Erythroblast (primary cell): ENCODE measurements at places on chromosomes 6 and 20.

DNA sequence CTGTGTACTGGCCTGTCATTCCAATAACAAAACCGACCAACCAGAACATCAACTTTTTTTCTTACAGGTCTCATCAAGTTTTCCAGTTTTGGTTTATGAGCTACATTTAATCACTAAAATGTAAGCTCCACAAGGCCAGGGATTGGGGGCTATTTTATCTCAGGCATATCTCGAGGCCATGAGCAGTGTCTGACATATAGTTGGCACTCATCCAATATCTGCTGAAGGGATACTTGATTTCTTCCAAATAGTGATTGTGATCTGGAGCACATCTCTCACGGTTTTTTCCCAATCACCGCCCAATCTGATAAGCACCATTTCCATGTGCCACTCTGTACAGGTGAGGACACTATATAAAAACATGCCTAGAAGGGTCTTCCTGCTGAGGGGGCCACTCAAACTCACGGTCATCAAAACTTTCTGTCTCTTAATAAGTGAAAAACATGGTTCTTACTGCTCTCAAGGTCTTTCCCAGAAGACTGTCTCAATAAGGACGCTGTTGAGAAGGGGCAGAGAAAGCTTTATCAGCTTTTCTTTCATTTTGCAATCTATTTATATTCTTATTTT is 65.5 kb downstream of the MAN1A1 start:
- DNase-seq: peak; percentile 24

DNA sequence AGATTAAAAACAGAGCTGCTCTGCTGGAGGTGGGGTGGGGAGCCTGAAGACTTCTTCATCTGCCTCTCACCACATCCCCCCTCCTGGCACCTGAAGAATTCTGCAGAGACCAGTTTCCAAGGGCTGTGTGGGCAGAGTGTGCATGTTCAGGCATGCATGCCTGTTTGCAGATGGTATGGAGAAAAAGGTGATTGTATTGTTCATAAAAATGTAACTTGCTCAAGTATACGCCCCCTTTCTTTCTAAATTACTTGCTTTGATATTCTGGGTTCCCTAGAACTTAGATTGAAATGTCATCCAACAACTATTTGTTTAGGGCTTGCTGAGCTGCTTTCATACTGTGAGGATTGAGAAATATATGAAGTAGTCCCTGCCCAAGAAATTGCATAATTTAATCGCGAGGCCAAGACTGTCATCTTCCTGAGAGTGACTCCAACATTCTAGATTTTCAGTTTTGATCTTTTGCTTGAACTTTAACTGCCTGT is 83.6 kb downstream of the LCA5 start:
- DNase-seq: no peak

DNA sequence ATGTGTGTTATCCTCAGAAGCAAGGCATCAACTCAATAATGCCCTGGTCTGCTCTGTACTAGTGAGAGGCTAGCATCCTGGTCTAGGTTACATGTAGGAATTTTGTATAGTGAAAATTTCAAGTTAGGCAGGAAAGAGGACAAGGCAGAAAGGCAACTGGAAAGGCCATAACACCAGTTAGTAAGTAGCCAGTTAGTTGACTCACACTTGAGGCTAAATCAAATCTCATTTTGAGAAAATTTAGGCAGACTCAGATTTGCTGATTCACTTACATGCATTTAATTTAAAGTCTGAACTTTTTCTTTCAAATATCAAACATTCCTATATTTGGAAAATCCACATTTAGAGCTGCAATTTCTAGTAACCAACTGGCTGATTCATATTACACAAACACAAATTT is 184.5 kb upstream of the TCF21 start:
- no peak for DNase-seq

DNA sequence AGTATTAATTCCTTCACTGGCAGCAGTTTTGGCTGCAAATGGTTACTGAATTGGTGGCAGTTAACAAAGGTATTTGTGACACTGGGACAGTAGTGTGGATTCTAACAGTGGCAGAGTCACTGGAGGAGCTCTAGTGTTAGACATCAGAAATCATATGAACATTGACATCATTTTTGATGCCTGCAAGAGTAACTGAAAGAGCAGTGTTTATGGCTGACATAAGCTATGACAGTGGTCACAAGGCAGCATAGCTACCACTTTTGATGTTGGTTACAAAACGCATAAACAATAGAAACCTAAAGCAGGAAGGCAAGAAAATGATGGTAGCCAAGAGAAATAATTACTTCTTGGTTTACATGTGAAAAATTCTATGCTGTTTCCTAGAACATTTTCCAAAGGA is 326.7 kb upstream of the MAN1A1 start:
- DNase-seq: no peak

DNA sequence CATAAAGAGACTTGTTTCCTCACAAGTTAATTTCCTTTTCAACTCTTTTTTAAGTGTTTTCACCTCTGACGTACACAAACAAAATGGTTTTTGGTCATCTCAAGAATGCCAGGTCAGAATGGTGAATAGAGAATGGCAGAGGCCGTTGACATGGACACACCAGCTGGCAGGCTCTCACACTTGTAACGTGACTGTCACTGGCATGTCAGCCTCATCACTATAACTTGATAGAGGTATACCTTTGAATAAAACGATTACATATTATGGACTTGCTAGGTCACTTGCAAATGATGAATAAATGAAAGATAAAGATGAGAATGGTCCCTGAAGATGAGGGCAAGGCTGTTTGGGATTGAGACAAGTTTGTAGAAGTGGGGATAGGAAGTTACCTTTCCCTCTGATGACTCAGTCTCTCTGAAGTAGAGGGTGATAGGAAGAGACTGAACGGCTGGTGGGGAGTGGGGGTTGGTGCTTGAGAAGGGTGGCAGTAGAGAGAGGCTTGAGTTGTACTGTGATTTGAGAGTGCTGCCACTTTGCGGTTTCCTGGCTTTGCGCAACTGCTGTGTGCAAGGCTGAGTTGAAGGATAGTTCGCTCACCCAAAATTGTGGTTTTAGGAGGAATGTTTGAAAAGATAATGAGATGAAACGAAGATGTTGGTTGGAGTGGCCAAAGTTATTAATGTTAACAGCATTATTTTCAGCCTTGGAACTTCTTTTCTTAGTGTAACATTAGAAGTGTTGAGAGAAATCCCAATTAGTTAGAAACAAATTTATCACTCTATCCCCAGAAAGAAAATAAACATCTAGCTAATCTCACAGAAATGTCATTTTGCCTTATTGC is 30.3 kb downstream of the TBPL1 start:
- peak; percentile 44 for DNase-seq

DNA sequence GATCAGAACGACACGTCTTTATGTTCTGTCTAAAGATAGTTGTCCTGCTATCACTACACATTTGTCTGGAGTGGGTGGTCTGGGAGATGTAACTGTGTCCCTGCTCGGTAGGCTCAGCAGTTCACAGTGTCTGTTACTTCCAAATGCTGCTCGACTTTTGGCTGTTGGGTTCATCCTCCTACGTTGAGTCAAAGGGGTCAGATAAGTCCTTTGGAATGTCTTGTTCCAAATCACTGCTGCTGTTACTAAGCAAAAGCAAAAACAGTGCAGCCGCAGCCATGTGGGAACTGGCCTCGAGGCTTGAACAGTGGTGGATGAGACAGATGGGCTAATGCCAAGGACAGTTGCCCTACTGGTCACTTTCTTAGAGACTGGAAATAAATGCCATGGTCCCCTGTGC is 272.2 kb upstream of the MAP3K7 start:
- no peak for DNase-seq

- peak; percentile 44 for DNase-seq
Observed at GRCh38 chr6:28709478-28710349, 184.0 kb downstream of the GPX5 start.

DNA sequence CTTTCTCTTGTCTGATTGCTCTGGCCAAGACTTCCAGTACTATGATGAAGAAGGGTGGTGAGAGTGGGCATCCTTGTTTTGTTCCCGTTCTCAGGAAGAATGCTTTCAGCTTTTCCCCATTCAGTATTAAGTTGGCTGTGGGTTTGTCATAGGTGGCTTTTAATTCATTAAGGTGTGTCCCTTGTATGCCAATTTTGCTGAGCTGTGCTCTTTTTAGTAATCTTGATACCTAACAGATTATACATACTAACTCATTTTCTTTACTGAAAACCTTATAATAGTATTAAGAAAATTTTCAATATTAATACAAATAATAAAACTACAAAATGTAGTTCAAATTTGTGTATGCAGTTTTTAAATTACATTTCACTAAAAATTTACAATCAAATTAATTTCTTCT is 379.6 kb upstream of the PLCB4 start:
- DNase-seq: no peak

- no peak for DNase-seq
Observed at GRCh38 chr6:130743175-130743574, 84.0 kb upstream of the SMLR1 start.

DNA sequence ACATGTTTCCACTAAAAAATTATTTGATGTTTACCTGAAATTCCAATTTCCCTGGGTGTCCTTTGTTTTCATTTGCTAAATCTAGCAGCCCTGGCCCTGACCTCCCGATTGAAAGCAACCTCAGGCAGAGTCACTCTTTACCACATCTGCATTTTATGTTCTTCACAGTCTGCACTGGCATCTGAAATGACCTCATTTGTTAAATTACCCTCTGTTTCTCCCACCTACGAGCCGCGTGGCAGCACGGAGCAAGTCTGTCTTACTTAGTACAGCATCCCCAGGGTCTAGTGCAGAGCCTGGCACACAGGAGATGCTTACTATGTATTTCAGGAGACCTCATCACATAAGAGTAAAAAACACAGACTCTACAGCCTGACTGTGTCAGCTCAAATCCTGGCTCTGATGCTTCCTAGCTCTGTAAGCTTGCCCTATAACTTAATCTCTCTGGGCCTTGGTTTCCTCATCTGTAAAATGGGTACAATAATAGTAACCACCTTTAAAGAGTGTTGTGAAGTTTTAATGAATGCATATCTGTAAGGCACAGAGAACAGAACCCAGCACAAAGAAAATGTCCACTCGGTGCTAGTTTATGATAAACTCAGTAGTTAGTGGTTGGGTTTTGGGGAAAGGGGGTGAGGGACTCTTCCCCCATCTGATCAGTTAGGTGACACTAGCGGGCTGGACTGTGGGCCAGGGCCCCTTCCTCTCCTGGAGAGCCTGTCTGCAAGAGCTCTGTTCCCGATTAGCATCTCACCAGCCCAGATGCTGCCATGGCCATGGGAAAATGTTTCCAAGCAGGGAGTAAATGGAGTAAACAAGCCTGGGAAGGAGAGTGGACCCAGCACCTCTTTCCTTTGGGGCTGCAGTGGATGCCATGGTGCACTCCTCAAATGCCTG is 88.2 kb downstream of the PREX1 start:
- no peak for DNase-seq

- DNase-seq: no peak
Observed at GRCh38 chr6:114282292-114282691, 60.5 kb downstream of the HS3ST5 start.

GRCh38 chr20:10470276-10470675 is 35.2 kb downstream of the SLX4IP start:
- no peak for DNase-seq

GRCh38 chr6:5351552-5352210 is 90.4 kb downstream of the FARS2 start:
- DNase-seq: peak; percentile 6

- DNase-seq: no peak
Observed at GRCh38 chr6:37980222-37980595, 160.7 kb downstream of the ZFAND3 start.

DNA sequence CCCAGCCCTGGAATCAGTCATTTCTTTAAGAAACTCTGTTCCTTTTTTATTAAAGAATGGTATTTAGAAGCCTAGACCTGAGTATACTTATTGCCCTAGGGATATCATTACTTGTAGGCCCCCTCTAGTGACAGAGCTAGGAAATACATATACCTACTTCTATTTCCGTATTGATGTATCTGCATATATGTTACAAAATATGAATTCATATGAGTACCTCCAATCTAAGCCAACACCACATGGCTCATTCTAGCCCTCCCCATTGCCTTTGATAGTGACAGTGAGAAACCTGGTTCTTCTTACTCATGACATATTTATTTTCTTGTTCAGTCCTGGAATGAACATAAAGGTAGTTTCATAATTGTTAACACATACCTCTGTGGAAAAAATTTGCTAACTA is 137.2 kb downstream of the FARS2 start:
- peak; percentile 71 for DNase-seq

- no peak for DNase-seq
Observed at GRCh38 chr6:143607168-143607567, 70.6 kb upstream of the PHACTR2 start.

DNA sequence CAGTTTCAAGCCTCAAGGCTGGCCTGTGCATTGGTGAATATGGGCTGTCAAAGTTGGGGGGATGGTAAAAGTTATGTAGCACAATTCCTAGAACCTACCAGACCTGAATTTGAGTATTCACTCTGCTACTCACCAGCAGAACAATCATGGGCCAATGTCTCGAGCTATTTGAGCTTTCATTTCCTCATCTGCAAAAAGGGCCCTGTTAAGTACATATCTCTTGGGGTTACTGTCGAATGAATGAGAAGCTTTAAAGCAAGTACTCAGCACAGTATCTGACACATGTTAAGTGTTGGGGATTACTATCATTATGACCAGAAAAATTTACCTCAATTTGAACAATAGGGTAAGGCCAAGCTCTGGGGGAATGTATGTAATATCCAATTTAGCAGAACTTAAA is 13.5 kb upstream of the ENPP4 start:
- no peak for DNase-seq

- no peak for DNase-seq
Observed at GRCh38 chr6:167426084-167426483, 101.2 kb downstream of the TTLL2 start.

GRCh38 chr20:19662637-19662995 is 95.4 kb upstream of the RIN2 start:
- DNase-seq: no peak

- no peak for DNase-seq
Observed at GRCh38 chr6:54133186-54133585, 21.9 kb downstream of the MLIP start.

GRCh38 chr6:107026965-107027364 is 1.0 kb upstream of the MTRES1 start:
- no peak for DNase-seq

GRCh38 chr6:10190042-10190441 is 224.8 kb downstream of the TFAP2A start:
- DNase-seq: no peak

DNA sequence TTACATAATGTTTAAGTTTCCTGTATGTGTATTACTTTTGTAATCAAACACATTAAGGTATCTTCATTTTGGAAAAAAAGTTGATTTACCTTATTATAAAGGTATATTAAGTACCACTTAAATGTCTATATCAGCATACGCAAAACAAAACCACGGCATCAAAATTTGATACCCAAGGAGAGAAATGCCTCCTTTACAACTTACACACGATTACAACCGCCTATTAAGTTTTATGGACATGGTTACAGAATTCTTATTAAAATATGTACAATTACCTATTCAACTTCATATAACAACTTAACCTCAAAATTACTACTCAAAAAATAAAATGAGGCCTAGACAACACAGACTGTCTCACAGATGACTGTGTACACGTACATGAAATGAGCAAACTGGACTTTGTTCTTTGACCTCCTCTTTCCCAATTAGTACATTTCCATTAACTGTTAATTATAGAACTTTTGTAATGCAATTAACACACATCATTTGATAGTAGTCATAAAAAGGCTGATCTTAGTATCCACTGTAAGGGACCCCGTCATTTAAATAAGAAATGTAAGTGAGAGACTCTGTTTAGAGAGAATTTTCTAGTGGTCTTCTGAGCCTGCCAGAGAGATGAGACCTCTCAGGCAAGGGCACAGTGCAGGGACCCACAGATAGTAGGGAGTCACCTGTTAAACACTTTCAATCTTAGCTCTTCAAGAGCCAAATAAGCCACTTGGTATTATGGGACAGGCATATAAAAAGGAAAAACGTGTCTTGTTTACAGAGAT is 2.5 kb downstream of the DIDO1 start:
- DNase-seq: peak; percentile 48
